ENCODE measurements at places on chromosomes 3 and 15.

GRCh38 chr15:63947228-63947627 lies 99.1 kb downstream of the DAPK2 start:
- H3K27me3 ChIP-seq = no peaks in the 10 kb centered on the region
- H3K27ac ChIP-seq = no peak overlapping the region
- no peaks in the 10 kb centered on the region for H3K36me3 ChIP-seq
- H3K4me3 ChIP-seq = no peak overlapping the region
- no peak for DNase-seq

- H3K4me3 ChIP-seq = no peak overlapping the region
- DNase-seq = peak; percentile 47
- no peaks in the 10 kb centered on the region for H3K36me3 ChIP-seq
- H3K27ac ChIP-seq = no peak overlapping the region
Observed at GRCh38 chr3:59660376-59660775, 610.6 kb upstream of the CFAP20DC start.

DNA sequence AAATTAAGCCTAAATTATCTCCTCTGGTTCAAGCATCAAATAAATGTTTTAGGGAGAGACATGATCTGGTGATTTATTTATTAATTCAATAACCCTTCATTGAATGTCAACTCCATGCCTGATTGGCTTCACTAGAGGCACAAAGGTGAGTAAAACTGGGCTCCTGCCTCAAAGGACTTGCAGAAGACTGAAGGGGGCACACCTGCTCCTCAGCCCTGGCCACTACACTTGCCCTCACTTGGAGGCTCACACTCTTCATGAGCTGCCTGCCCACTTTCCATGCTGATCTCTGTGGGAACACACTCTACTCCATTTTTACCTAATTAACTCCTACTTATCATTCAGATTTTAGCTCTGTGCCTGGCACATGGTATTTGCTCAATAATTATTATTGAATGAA lies 84.4 kb upstream of the KCNMB2 start:
- H3K36me3 ChIP-seq = no peaks in the 10 kb centered on the region
- H3K4me3 ChIP-seq = no peak overlapping the region
- H3K27ac ChIP-seq = no peak overlapping the region
- no peak for DNase-seq
- H3K4me1 ChIP-seq = no peaks in the 10 kb centered on the region
- H3K27me3 ChIP-seq = peaks cover 2% of the 10 kb centered on the region

DNA sequence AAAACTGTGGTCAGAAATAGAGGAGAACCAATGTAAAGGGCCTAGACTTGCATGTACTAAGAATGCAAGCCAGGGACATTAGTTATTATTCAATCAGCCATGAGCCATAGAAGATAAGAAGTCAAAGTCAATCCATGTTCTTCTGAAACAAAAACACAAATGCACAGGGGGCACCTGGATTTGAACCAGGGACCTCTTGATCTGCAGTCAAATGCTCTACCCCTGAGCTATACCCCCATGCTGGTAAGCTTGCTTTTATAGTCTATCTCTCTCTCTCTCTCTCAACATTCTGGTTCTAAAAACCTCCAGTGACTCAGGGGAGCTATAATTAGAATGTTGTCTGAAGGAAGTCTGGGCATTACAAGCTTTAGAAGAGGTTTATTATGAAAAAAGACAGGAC lies 85.6 kb upstream of the ACP3 start:
- peak; percentile 55 for DNase-seq
- H3K4me3 ChIP-seq = no peak overlapping the region
- no peaks in the 10 kb centered on the region for H3K36me3 ChIP-seq
- no peaks in the 10 kb centered on the region for H3K27me3 ChIP-seq

DNA sequence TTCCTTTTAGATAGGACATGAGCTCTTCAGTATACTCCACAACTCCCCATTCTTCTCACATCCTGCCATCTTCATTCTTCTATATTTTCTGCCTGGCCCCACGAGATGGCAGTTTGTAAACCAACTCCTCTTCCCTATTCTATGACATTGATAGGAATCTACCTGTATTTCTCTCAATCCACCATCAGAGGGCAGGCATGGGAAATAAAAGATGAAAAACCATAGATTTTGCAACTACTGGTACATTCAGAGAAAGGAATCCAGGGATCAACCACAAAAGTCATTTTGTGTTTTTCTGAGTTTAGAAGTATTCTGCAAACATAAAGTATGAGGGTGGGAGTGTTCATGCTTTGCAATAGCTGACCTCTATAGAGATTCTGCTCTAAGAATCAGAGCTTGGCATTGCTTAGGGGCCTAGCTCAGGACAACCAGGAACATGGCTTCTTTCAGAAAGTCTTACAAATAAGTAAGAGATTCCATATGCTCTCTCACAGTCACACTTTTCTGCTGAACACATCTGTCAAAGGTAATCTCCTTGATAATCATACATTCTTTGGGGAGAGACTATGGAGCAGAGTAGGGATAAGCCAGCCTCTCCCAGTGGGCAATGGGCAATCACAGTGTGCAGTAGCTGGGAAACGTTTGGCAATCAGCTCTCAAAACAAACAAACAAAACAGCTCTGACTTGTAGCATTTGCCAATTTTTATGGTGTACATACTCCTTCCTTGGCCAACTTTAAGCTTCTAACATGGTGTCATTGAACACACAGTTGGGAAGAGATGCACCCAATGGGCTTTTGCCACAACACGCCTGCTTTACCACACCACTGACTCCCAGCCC lies 43.1 kb upstream of the SLC25A36 start:
- H3K36me3 ChIP-seq = no peaks in the 10 kb centered on the region
- H3K4me1 ChIP-seq = peaks cover 3% of the 10 kb centered on the region
- H3K27me3 ChIP-seq = peaks cover 2% of the 10 kb centered on the region

- DNase-seq = peak; percentile 55
- H3K4me3 ChIP-seq = no peak overlapping the region
- no peaks in the 10 kb centered on the region for H3K27me3 ChIP-seq
- H3K27ac ChIP-seq = no peak overlapping the region
Observed at GRCh38 chr15:87871258-87871681, 385.3 kb downstream of the NTRK3 start.

DNA sequence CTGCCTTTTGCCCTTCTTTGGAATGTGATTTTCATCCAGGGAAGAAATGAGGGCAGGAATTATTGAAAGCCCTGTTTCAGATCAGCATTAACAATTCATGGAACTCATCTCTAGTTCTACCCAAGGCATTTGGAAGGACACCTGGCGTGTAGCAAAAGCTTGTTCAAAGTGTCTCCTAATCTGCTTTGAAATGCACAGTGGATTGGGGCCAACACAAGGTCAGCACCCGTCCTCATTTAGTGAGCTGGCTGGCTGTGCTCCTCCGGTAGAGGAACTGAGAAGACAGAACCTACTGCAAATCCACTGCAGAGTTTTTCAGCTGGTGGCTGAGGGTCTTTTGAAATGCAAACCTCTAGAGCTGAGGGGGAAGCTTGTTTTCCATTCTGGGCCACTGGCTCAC lies 141.6 kb upstream of the STT3B start:
- no peaks in the 10 kb centered on the region for H3K27me3 ChIP-seq
- no peak overlapping the region for H3K27ac ChIP-seq
- no peak for DNase-seq
- no peaks in the 10 kb centered on the region for H3K36me3 ChIP-seq
- no peak overlapping the region for H3K4me3 ChIP-seq
- no peaks in the 10 kb centered on the region for H3K4me1 ChIP-seq
